ENCODE measurements at places on chromosomes 12 and 14. TPM values are rescaled to one million over a fixed set of nuclear protein-coding genes. Genes with fewer than 3 reads are reported as not detected.
A peak's percentile ranks its signal among the peaks of the same experiment; 100 is the strongest.

- DNase-seq: peak; percentile 80
These were observed 12.2 kb downstream of the AGAP2 start for GRCh38 chr12:57726151-57726883.

DNA sequence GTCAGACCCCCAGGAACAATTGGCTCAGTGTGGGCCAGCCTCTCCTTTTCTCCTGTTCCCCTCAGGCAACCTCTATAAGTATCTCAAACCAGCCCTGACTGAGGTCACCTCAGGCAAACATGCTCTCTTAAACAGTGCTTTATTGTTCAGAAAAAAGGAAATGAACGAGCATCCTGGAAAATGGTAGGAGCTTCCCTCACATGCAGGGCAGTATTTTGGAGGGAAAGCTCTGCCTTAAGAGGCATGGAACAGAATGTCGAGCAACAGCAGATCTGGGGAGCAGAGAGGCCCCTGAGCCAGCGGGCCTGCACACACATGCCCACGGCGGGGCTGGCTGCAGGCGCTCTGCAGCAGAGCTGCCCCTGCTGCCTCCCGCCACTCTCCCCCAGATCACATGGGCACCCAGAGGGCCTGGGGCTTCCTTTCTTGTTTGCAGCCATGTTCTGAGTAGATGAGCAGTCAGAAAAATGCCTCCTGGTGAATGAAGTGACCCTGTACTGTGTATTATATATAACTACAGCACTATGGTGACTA lies 42.0 kb downstream of the MOK start:
- no peak for DNase-seq

Gene EPYC
- total RNA-seq: not detected

DNA sequence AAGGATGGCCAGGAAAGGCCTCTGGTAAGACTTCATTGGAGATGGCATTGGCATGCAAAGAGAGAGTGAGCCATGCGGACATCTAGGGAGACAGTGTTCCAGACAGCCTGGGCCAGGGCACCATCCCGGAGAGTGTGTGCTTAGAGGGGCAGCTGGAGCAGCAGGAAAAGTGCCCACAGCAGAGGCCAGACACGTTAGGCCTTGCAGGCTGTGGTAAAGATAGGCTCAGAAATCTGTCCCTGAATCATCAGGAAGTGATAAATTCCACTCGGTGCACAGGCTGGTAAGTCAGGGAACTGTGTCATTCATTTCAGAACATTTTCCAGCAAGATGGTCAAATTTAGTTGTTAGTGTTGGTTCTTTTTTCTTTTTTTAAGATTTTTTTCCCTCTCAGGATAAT lies 8.8 kb downstream of the GALNT16 start:
- DNase-seq: no peak

Gene RASSF8
- 29.2 TPM for total RNA-seq

Gene CYP46A1
- 2.2 TPM for total RNA-seq

Gene EML1
- 22.2 TPM for total RNA-seq

- peak; percentile 17 for DNase-seq
These were observed 29.2 kb downstream of the VWF start for GRCh38 chr12:6095269-6095668.

Gene CEBPE
- not detected for total RNA-seq

DNA sequence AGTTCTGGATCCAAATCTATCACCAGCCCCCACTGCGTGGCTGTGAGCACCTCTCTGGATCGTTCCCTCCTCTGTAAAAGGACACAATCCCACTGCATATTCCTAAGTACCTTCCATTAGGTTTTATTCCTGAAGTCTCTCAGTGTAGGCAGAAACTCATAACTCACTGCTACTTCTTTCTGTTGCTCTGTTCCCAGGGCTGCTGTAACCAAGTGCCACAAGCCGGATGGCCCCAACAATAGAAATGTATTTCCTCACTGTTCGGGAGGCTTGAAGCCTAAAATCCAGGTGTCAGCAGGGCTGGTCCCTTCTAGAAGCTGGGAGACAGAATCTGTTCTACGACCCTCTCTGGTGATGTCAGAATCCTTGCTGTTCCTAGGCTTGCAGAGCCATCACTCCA lies 24.9 kb downstream of the FOXN3 start:
- no peak for DNase-seq

DNA sequence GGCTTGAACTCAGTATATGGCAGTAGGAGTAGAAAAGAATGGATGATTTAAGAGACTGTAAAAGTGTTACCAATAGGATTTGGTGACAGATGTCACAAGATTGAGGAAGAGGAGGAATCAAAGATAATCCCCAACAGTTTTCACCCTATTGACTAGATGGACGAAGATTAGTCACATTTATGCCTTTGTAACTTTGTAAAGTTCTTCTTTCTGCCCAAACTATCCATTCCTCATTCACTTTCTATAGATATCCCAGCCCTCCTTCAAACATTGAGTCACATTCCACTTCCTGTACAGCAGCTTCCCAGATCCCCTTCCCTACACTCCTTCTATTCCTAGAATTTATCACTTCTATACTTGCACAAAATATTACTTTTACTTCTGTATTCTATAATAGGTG lies 207.9 kb downstream of the BTG1 start:
- DNase-seq: no peak

Gene EGLN3
- total RNA-seq: 0.91 TPM

Measured in adrenal gland (tissue), 19 donors.